HL-60 (cell line): ENCODE measurements at places on chromosomes 5 and 9.

- DNase-seq, result peak; percentile 27
These were observed 1.0 kb upstream of the GOLGA1 start for GRCh38 chr9:124941679-124942561.

DNA sequence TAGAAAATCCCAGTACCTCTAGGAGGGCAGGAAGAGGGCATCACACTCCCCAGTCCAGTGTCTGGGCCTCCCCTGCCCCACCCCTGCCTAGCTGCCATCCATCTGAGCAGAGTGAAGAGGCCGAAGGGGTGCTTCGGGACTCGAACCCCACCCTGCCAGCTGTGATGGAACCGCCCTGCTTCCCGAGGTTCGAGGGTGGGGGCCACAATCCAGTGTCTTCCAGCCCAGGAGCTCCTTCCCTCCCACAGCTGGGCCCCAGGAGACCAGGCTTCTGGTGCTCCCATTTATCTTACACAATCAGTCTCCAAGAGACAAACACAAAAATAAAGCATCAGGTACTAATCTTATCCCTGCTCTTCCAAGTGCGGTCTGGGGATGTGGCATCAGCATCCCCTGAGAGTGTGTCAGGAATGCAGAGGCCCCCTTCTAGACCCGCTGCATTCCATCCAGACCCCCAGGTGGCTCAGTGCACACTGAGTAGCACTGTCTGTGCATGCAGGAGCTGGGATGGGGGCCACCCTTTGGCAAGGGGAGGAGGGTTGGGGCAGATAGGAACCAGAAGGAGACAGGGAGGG, 122.8 kb upstream of the TBC1D2 start:
- no peak for DNase-seq

- DNase-seq, result no peak
These were observed 209.2 kb upstream of the KLF4 start for GRCh38 chr9:107698779-107699178.

DNA sequence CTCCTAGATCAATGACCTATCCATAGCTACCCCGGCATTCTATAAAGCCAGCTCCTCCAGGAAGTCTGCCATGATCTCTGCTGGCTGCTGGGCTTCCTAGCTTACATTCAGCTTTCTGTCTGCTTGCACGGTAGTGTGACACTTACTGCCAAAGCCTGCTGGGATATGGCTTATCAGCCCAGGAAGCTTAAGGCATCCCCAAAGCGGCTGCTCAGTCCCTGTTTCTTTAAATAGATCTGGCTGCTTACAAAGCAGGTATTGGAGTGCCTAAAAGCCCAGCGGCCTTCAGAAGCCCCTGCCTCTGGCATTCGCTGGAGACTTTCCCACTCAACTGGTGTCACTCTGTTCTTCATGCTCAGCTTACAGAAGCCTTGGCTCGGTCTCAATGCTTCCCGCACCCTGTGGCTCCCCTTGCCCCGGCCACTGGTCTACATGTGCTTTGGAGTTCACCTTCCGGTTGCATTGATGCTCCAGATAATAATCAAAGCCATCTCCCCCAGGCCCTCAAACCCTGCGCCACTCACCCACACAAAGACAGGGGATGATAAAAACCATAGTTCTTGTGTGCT, 31.3 kb upstream of the STRBP start:
- DNase-seq, result no peak

GRCh38 chr5:90365328-90365727, 44.2 kb downstream of the CETN3 start:
- DNase-seq, result no peak

DNA sequence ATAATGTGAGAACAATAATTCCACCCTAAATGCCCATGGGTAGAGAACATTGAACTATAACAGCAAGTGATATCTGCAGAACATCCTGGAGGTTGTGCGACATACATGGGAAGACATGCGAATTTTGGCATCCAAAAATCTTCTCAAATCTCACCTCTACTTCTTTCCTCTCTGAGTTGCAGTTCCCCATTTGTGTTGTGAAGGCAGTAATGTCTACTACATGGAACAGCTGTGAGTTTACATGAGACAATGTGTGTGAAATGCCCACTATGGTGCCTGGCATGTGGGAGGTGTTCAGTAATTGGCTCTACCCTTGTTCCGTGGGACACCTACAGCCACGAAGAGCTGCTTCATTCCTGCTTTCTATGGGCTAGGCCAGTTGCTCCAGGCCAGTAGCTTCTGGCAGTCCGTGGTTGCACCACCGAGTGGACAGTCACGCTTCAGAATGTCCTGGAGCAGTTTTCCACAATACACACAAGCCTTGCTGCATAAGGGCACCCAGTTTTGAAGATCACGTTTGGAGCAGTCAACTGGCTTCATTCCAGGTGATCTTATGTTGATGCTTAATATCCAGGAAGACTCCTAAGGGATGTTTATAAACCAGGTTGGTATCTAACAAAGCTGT, 297.7 kb downstream of the DEPDC1B start:
- no peak for DNase-seq

GRCh38 chr5:132181011-132181629, 46.5 kb downstream of the P4HA2 start:
- DNase-seq, result no peak

DNA sequence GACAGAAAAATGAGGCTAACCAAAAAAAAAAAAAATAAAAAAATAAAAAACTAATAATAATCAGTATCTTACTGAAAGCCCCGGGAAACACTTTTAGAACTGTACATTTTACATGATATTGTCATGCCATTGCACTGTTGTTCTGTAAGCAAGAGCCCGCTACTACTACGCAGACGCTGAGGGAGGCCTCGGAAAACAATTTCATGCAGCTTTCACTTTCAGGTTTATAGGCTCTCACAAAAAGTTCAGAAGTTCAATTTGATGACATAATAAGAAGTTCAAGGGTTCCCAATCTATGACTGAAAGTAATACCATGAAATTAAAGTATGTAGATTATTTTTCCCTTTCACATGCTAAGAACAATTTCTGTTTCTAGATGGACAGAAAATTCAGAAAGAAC, 318.3 kb upstream of the ITGA1 start:
- DNase-seq, result no peak

GRCh38 chr5:40481241-40481640, 198.5 kb upstream of the PTGER4 start:
- no peak for DNase-seq

GRCh38 chr5:159149085-159149484, 49.4 kb upstream of the EBF1 start:
- no peak for DNase-seq

DNA sequence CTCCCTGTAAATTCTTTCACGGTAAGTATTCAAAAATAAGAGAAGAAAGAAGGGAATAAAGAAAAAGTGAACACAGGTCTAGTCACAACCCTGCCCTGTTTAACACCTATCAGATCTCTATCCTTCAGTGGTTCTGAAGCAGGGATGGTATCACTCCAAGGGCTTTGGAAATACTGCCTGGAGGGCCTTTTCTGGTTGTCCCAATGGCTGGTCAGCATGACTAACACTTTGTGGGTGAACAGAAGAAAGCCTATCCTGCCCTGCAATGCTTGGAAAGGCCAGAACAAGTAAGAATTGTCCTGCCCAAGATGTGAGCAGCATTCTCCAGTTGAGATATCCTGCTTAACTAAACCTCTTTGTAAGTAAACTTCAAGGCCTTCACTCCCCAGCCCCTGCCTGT, 124.9 kb downstream of the TMEM167A start:
- no peak for DNase-seq

GRCh38 chr5:19258686-19259085, 729.3 kb downstream of the CDH18 start:
- DNase-seq, result no peak

- no peak for DNase-seq
These were observed 128.2 kb upstream of the GAS1 start for GRCh38 chr9:87075537-87075936.
